ENCODE measurements at places on chromosomes 1 and 21. TPM values are rescaled to one million over a fixed set of nuclear protein-coding genes. Genes with fewer than 3 reads are reported as not detected.

NCAM2 gene
- total RNA-seq = 6.3 TPM

SPRR2E gene
- total RNA-seq = not detected

OR2G6 gene
- not detected for total RNA-seq

SLAMF9 gene
- not detected for total RNA-seq

KRTAP7-1 gene
- total RNA-seq = not detected

DNA sequence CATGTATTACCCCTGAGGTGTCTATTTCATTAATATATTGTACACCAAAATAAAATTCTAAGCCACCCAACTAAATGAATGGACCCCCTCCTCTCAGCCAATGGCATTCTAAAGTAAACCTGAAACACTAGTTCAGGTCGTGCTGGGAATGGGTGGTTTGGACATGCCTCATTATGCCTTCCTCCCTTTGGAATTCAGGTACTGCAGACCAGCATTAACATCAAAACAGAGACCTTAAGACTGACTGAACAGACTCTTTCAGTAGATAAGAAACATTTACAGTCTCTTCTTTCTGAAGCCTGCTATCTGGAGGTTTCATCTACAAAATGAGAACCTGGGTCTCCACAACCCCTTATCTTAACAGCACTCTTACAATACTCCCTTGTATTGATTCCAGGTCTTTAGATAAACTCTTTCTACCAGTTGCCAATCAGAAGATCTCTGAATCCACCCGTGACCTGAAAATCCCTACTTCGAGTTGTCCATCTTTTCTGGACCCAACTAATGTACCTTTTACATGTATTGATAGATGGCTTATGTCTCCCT, 93.6 kb downstream of the PKN2 start:
- no peaks in the 10 kb centered on the region for H3K36me3 ChIP-seq
- no peak overlapping the region for H3K4me3 ChIP-seq
- no peak overlapping the region for H3K27ac ChIP-seq
- H3K27me3 ChIP-seq = no peaks in the 10 kb centered on the region
- H3K4me1 ChIP-seq = no peaks in the 10 kb centered on the region
- no peak for DNase-seq

DNA sequence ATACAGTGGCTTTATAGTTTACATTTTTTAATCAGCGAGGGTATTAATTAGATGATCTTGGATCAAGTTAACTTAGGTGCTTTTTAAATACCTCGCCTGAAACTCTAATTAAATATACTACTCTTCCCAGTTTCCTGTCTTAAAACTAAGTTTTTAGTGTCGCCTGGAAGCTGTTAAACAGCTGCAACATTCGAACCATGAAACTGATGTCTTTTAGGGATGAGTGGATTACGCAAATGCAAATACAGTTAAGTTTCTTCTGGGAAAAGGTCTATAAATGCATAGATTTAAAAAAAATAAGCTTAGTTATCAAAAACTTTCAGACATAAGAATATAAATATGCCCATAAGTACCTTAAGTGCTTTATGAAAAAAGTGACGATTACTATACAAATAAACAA, 228.3 kb downstream of the PTPRC start:
- no peaks in the 10 kb centered on the region for H3K36me3 ChIP-seq
- no peaks in the 10 kb centered on the region for H3K27me3 ChIP-seq
- DNase-seq = no peak
- no peaks in the 10 kb centered on the region for H3K4me1 ChIP-seq

DNA sequence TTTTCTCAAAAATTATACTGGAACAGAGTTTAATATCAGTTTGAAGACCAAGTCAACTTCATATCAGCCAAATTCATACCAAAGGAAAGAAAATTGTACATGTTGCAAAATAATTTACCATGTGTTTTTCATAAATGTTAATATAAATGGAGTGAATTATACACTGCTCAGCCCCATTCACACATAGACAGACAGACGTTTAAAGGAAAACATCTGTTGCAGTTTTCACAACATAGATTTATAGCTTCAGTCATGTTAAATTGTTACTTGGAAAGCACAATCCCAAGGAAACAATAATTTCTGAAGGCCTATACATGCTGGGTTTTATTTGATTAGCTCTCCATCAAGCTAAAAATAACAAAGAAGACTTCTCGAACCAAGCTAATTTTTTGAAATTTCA, 27.8 kb upstream of the HYI start:
- H3K27ac ChIP-seq = no peak overlapping the region
- H3K4me1 ChIP-seq = no peaks in the 10 kb centered on the region
- no peaks in the 10 kb centered on the region for H3K36me3 ChIP-seq
- no peak overlapping the region for H3K4me3 ChIP-seq
- no peaks in the 10 kb centered on the region for H3K27me3 ChIP-seq

DNA sequence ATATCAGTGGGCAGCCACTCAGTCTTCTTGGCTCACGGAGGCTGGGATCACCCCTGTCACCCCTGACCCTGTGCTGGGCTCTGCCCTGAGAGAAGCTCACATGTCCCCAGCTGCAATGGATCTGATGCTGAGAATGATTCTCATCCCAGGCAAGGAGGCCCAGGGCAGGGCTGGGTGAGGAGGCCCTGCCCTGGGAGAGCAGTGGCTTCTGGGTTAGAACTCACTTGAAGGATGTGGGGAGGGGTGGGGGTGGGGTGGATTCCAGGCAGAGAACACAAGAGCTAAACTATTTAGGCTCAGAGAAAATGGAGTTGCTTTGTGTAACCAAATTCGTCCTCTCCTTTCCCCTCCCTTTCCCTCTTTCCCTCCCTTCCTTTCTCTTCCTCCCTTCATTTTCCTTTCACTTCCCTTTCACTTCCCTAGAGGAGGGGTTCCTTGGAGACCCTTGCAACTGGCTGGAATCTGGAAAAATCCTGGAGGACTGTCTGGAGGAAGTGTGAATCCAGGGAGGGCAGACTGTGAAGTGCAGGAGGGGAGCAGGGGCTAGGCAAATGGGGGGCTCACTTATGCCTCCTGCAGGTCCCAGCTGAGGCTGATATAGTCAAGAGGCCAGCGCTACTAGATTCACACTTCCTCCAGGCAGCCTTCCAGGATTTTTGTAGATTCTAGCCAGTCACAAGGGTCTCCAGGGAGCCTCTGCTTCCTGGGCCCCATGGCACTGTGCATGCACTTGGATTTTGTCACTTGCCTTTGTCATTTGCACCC, 47.0 kb downstream of the IGSF21 start:
- no peak overlapping the region for H3K27ac ChIP-seq
- H3K36me3 ChIP-seq = no peaks in the 10 kb centered on the region
- no peak overlapping the region for H3K4me3 ChIP-seq
- peaks cover 19% of the 10 kb centered on the region for H3K27me3 ChIP-seq
- no peak for DNase-seq

- no peak for DNase-seq
- H3K27me3 ChIP-seq = no peaks in the 10 kb centered on the region
- H3K4me1 ChIP-seq = no peaks in the 10 kb centered on the region
- H3K4me3 ChIP-seq = no peak overlapping the region
- H3K36me3 ChIP-seq = peaks cover 6% of the 10 kb centered on the region
- H3K27ac ChIP-seq = no peak overlapping the region
Observed at GRCh38 chr1:64828829-64829228, 84.0 kb downstream of the RAVER2 start.

DNA sequence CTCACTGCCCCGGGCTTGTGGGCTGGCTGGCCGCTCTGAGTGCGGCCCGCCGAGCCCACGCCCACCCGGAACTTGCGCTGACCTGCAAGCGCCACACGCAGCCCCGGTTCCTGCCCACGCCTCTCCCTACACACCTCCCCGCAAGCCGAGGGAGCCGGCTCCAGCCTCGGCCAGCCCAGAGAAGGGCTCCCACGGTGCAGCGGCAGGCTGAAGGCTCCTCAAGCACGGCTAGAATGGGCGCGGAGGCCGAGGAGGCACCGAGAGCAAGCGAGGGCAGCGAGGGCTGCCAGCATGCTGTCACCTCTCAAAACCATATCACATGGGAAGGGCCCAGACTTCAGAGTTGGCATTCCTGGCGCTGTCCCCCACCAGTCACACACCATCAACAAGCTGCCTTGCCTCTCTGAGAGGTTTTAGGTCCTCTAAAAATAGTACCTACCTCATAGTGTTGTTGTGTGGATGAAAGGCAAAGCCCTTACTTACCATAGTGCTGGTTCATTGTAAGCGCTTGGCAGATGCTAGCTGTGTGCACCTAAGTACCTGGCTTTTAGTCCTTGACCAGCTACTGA, 13.4 kb downstream of the LDLRAD1 start:
- no peak for DNase-seq
- no peaks in the 10 kb centered on the region for H3K36me3 ChIP-seq
- H3K27ac ChIP-seq = no peak overlapping the region
- H3K4me1 ChIP-seq = no peaks in the 10 kb centered on the region
- no peak overlapping the region for H3K4me3 ChIP-seq
- no peaks in the 10 kb centered on the region for H3K27me3 ChIP-seq

DNA sequence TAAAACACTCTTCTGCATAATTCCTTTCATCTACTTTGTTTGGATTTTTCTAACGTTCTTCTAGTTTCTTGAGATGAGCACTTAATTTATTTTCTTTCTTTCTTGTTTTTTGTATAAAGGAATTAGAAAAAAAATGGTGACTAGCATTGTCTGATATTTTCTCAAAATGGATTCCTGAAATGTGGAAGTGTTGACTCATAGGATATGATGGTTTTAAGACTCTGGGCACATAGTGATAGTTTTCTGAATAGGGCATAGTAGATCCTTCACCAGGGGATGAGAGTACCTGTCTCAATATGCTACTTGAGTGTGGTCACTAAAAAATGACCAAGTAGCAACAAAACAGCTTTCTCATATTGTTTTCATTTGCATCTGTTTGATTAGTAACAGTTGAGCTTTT, 100.9 kb downstream of the PEX14 start:
- H3K27me3 ChIP-seq = no peaks in the 10 kb centered on the region
- H3K4me1 ChIP-seq = no peaks in the 10 kb centered on the region
- no peaks in the 10 kb centered on the region for H3K36me3 ChIP-seq

DNA sequence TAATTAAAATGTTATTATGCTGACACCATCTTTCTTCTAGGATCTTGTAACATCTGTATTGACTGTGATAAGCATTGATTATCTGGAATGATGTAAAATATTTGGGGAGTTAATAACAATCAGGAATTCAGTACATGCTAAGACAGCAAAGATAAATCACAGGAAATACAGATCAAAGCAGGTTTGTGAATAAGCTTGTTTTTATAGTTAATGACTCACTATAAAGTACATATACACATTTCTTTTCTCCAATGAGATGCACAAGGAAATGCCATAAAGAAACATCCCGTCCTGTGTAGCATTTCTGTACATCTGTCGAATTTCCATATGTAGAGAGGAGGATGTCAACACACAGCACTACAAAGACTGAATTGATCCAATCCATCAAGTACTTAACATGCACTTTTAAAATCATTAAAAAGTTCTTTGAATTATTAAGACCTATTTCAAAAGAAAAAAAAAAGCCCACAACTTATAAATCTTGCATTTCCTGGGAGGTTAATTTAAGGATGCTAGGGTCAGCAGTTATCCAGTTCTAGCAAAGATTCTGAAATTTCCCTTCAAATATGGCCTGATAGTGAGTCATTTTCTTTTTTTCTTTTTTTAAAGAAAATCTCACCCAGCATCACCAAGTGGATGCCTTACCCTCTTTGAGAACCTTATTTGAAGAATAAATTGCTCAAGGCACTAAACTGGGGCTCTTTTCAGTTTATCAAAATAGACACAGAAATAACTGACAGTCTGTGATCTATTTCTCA, 243.2 kb upstream of the NR5A2 start:
- H3K27ac ChIP-seq = no peak overlapping the region
- H3K4me1 ChIP-seq = no peaks in the 10 kb centered on the region
- no peak overlapping the region for H3K4me3 ChIP-seq
- H3K36me3 ChIP-seq = no peaks in the 10 kb centered on the region

GRCh38 chr1:42037586-42037985, 115.6 kb upstream of the GUCA2B start:
- no peak overlapping the region for H3K4me3 ChIP-seq
- no peak overlapping the region for H3K27ac ChIP-seq
- DNase-seq = no peak
- H3K36me3 ChIP-seq = no peaks in the 10 kb centered on the region
- H3K27me3 ChIP-seq = no peaks in the 10 kb centered on the region

- no peak overlapping the region for H3K4me3 ChIP-seq
- no peaks in the 10 kb centered on the region for H3K36me3 ChIP-seq
- no peaks in the 10 kb centered on the region for H3K27me3 ChIP-seq
Observed at GRCh38 chr1:112888630-112889029, 67.4 kb downstream of the SLC16A1 start.

DNA sequence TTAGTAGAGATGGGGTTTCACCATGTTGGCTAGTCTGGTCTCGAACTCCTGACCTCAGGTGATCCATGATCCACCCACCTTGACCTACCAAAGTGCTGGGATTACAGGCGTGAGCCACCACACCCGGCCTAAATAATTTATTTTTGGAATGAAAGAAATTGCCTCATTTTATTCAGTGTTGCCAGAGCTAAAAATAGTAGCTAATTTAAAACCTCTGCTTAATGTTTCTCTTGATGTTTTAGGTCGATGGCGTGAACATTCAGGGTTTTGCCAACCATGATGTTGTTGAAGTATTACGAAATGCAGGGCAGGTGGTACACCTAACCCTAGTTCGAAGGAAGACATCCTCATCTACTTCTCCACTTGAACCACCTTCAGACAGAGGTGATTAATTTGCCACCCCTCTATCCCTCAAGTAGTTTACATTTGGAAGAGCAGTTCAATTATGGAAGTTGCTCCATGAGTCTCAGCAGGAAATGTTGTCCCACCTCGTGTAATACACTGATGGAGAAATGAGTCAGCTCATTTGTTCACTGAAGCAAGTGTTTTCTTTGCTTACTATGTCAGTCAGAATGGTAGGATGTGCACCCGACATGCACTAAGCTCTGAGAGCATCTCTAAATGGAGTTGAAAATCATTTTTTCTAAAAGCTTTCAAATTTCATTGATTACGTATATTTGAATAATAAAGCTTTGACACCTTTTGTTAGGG, 54.9 kb downstream of the PATJ start:
- no peak overlapping the region for H3K27ac ChIP-seq
- H3K27me3 ChIP-seq = no peaks in the 10 kb centered on the region
- no peak for DNase-seq

DNA sequence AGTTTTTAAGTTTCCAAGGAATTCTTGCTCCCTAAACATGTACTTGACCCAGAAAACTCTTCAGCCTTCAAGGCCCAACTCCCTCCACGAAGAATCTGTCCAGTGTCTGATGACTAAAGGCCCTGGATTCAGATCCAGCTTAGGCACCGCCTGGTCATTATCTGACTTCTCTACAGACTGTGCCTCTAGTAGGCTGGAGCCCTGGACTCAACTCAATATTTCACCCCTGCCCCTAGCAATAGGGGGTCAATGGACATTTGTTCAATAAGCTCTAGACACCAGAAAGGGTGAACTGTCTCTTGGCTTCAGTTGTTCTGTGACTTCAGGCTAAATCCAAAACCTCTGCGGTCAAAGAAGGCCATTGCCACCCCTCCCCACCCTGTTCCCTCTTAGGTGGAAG, 34.5 kb downstream of the NUAK2 start:
- no peaks in the 10 kb centered on the region for H3K36me3 ChIP-seq
- no peak overlapping the region for H3K27ac ChIP-seq
- H3K4me3 ChIP-seq = no peak overlapping the region

DNA sequence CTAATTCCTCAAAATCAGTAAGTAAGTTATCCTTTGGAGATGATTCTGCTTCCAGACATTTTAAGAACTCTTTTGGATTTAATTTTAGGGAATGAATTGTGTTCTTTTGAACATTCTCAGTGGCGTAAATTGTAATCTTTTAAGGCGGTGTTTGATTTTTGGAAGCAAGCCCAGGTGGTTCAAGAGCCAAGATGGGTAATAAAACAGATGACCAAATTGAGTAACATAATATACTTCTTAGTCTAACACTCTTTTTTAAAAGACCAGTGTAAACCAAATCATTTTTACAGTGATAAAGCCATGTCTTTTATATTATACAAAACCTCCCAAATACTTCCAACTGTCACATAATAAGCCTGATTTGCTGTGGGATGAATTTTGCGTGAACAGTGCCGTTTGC, 133.8 kb downstream of the LRRC40 start:
- DNase-seq = no peak
- H3K4me1 ChIP-seq = no peaks in the 10 kb centered on the region
- no peaks in the 10 kb centered on the region for H3K36me3 ChIP-seq
- H3K27me3 ChIP-seq = no peaks in the 10 kb centered on the region
- H3K27ac ChIP-seq = no peak overlapping the region
- H3K4me3 ChIP-seq = no peak overlapping the region
